ENCODE measurements at places on chromosomes 12 and 14. TPM values are rescaled to one million over a fixed set of nuclear protein-coding genes. Genes with fewer than 3 reads are reported as not detected.

CDH24 gene
- total RNA-seq = 6.4 TPM

RNASE3 gene
- not detected for total RNA-seq

ST8SIA1 gene
- total RNA-seq = 1.3 TPM

FAM186B gene
- total RNA-seq = under 0.01 TPM

ORMDL2 gene
- 21.6 TPM for total RNA-seq

ACRBP gene
- 0.64 TPM for total RNA-seq
